Stimulated activated CD4-positive, alpha-beta T cell treated with anti-CD3 and anti-CD28 coated beads, Interleukin-15, amount 100 ng/mL, for 1 hour (primary cell): ENCODE measurements at places on chromosomes 12 and 14.

GRCh38 chr12:51195841-51196240, 22.0 kb downstream of the POU6F1 start:
- no peak for DNase-seq

- no peak for DNase-seq
Measured at GRCh38 chr12:30753233-30753632, 1.5 kb downstream of the CAPRIN2 start.

DNA sequence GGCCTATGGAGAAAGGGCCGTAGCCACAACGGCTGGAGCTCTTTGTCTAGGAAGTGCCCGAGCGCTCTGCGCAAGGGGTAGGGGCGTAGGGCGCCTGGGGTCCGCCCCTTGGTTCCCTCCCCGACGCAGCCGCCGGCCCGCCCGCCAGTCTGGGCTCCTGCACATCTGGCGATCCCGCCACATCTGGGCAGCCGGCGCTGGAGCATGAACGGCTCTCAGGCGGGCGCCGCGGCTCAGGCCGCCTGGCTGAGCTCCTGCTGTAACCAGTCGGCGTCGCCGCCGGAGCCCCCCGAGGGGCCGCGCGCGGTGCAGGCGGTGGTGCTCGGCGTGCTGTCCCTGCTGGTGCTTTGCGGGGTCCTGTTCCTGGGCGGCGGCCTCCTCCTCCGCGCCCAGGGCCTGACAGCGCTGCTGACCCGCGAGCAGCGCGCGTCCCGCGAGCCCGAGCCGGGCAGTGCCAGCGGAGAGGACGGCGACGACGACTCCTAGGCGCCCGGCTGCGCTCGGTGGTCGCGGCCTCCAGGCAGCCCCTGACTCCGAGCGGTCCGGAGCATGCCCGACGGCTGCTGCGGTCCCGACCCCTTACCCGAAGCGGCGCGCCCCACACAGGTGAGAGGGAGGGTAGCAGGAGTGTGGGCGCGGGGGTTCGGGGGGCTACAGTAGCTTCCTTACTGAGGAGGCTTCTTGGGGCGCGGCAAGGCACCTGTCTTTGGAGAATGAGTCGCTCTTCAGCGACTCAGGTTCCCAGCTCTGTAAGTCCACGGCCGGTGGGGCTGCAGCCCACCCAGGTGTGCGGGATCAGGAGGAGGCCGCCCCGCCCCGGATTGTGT, at the start of gene SMIM41:
Gene SMIM41 (plus strand): TSS at position 129 of the 827 bp plus-strand sequence. CDS start 76 bp downstream, at position 205.
- DNase-seq = no peak

DNA sequence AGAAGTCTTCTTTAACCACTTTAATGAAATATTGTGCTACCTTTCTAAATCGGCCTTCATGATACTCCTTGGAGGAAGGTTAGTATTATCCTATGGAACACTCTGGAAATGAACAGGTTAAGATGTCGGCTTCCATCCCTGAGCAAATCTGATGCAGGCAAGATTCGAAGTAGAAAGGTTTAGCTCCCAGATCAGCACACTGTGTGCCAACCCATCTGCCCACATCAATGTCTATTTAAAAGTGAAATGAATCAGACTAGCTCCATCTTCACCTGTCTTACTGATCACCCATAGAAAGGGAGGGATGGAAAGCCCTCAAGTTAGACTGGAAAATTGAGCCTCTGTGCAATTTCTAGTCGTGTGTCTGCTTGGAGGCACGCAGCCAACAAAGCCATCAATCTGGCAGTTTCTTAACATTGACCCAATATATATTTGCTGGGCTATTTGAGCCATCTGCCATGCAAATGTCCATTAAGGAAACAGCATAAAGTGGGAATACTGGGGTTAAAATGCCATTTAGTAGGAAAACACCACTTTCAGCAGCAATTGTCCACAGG, 506.1 kb downstream of the RMST start:
- DNase-seq = no peak

DNA sequence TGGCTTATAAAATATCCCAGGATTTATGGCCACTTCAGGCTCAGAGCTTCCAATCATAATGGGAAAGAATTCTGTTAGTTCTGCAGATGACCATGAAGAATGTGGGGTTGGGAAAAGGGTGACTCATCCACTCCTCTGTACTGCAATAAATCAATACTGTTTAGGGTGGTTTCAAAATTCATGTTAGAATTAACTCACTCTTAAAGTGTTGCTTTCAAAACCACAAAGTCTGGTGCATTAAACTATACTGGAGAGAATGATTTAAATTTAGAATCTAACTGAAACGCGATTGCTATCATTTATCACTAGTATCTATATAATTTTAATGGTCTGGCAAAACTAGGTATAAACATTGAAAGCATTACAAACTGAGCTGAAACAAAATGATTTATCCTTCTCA, 798 bp downstream of the CCDC198 start:
- DNase-seq = no peak

DNA sequence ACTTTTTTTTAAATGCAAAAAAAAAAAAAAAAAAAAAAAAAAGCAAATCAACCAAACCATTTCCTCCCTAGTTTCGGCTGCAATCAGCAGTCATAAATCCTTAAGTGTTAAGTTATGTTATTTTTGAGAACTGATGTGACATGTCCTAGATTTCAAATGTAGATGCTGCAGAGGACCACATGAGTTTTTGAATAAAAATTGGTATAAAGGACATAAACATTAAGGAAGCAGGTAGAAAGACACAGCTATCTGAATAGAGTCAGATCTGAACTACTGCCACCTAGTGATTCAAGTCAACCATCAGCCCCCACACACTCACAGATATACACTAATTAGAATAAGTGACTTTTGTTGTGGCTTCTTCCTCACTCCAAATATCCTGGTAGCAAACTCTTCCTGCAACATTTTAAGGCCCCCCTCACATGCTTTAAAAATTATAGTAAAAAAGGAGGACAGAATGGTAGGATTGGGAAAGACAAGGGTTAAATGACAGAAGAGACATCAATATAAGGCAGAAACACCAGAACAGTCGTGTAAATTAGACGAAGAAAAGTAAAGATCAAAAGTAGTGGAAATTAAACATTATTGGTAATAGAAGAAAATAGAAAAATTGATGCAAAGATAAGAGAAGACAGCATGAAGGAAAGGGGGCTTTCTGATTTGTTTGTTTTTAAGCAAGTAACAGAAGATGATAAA, 394.5 kb upstream of the ATP2B1 start:
- no peak for DNase-seq

- DNase-seq = no peak
Measured at GRCh38 chr14:50006141-50006540, 110.2 kb downstream of the VCPKMT start.

GRCh38 chr14:65346895-65347294, 65.6 kb upstream of the FUT8 start:
- DNase-seq = no peak

- DNase-seq = no peak
Measured at GRCh38 chr12:42741091-42741490, 151.5 kb upstream of the PRICKLE1 start.

DNA sequence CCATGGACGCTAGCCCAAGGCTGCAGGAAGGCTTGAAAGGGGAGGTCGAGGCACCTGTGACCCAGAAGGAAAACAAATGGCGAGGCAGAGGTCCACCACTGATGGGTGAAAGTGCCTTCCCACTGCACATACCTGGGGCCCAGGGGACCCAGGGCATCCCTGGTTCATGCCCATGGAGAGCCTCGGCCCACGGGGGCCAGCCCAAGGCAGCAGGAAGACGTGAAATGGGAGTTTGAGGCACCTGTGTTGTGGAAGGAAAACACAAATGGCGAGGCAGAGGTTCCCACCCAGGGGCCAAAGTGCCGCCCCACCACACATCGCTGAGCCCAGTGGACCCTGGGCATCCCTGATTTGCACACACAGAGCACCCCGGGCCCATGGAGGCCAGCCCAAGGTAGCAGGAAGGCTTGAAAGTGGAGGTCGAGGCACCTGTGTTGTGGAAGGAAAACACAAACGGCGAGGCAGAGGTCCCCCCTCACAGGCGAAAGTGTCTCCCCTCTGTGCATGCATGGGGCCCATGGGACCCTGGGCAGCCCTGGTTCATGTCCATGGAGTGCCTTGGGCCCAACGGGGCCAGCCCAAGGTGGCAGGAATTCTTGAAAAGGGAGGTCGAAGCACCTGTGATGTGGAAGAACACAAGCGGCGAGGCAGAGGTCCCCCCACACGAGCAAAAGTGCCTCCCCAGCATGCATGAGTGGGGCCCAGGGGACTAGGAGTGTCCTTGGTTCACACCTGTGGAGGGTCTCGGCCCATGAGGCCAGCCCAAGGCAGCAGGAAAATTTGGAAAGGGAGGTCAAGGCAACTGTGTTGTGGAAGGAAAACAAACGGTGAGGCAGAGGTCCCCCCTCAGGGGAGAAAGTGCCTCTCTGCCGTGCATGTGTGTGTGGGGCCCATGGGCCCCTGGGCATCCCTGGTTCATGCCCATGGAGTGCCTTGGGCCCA, 383.3 kb downstream of the ALG10 start:
- no peak for DNase-seq

GRCh38 chr14:81471062-81471461, 62.6 kb downstream of the SEL1L start:
- DNase-seq = no peak

DNA sequence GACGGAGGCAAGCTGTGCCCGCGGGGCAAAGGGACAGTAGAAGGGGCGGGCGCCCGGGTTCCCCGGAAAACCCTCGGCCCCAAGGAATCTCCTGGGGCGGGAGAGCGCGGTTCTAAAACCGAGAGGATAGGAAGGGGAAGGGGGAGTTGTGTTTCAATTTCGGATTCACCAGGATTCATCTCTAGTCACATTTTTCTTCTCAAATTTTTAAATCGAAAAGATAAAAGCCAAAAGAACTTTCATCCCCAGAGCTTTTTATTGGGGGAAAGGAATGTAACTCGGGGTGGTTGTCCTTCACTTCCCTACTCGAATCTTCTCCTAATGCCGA, 1.4 kb downstream of the BMP4 start:
- no peak for DNase-seq

DNA sequence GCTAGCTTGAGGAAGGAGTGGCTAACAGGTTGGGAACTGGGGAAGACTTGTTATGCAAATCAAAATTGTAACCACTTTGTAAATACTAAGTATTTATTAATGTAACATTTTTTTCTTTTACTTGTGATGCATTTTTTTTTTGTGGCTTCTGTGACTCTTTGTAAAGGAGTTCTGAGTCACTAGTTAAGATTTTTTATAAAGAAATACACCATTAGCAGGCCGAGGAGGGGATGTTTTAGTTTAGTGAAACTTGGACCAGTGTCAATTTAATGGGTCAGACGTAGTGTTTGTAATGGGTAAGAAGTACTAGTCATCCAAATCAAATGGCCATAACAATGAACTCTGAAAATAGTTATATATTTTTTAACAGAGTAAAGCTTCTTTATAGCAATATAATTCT, 43.1 kb downstream of the AKAP6 start:
- DNase-seq = no peak

- no peak for DNase-seq
Measured at GRCh38 chr14:36132826-36133225, 43.7 kb downstream of the PTCSC3 start.

DNA sequence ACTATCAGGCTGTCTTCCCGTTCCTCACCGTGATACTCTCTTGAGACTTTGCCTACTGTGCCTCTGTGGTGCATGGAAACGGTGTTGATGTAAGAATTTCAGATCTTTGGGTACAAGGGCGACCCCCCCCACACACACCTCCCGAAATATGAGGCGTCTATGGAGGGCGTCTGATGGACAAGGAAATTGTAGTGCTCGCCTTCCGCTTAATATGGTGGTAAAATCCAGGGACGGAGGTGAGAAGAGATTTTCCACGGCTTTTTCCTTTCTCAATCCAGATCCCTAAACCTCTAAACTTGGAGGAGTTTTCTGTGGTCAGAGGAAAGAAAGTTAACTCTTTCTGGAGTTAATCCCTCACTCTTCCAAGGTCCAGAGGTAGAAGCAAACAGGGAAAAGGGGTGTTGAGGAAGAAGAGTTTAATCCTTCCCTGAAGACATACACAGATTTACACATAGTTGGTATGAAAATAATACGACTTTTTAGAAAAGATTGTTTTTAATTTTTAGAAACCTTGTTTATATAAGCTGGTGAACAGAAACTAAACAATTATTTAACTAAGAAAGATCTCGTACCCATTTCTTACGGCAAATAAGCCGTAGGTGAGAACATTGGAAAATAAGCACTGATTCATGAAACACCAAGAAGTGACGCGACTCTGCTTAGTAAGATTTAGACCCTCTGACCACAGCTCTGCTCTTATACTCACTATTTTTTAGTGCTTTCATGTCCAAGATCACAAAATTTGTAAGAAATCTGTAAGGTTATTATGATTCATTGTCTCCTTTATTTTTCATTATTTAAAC, 23.1 kb upstream of the RNASE12 start:
- no peak for DNase-seq

DNA sequence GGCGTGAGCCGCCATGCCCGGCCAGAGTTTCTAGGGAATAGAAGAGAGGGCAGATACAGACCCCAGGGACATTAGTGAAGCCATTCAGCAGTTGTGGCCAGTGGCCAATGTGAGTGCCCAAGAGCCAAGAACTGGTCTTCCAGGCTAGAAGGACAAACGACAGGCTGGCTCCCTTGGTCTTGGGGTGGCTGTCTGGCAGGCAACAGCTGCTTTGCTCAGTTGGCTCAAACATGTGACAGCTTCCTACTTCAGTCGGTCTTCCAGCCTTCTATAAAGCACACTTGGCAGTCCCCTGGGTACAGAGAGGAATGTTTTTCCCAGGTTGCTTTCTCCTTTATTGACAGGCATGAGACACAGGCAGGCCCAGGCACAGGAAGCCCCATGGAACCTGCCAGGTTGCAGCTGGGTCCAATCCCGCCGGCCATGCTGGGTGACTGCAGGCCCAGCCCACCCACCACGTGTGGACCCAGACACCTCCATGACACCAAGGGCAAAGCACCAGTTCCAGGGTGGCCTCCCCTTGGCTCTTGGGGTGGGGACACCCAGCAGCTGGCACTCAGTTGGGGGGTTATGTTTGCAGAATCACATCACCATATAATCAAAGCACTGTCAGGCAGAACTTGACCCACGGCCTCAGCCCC, 15.4 kb downstream of the CHGA start:
- no peak for DNase-seq

- no peak for DNase-seq
Measured at GRCh38 chr14:68822132-68822651, 29.3 kb upstream of the ZFP36L1 start.

DNA sequence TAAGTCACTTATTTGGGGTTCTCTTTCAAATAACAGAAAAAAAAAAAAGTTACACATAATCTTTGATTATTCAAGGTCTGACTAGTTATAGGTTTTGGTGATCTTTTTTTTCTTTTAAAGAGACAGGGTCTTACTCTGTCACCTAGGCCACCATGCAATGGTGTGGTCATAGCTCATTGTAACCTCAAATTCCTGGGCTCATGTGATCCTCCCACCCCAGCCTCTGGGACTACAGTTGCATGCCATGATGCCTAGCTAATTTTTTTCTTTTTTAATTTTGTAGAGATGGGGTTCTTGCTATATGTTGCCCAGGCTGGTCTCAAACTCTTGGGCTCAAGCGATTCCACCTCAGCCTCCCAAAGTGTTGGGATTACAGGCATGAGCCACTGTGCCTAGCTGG, 56.5 kb upstream of the CFL2 start:
- DNase-seq = no peak

GRCh38 chr12:8951744-8952143, 2.3 kb upstream of the M6PR start:
- no peak for DNase-seq

- no peak for DNase-seq
Measured at GRCh38 chr12:125988545-125988944, 923.3 kb downstream of the AACS start.

- no peak for DNase-seq
Measured at GRCh38 chr14:92037989-92038388, 1.9 kb downstream of the TRIP11 start.
